Caki2 (cell line): ENCODE measurements at places on chromosomes 13 and 19. TPM values are rescaled to one million over a fixed set of nuclear protein-coding genes. Genes with fewer than 3 reads are reported as not detected.
A peak's percentile ranks its signal among the peaks of the same experiment; 100 is the strongest.

GRCh38 chr13:43364210-43365038 lies 341.0 kb downstream of the DNAJC15 start:
- DNase-seq = no peak

- DNase-seq = no peak
Measured at GRCh38 chr19:45498411-45499195, at the start of gene PPM1N. Gene PPM1N, plus strand, starts transcription at chr19:45498443. Its CDS starts 30 bp downstream, at chr19:45498473.

GRCh38 chr19:18292810-18293641 lies 11.6 kb upstream of the JUND start:
- peak; percentile 91 for DNase-seq

DNA sequence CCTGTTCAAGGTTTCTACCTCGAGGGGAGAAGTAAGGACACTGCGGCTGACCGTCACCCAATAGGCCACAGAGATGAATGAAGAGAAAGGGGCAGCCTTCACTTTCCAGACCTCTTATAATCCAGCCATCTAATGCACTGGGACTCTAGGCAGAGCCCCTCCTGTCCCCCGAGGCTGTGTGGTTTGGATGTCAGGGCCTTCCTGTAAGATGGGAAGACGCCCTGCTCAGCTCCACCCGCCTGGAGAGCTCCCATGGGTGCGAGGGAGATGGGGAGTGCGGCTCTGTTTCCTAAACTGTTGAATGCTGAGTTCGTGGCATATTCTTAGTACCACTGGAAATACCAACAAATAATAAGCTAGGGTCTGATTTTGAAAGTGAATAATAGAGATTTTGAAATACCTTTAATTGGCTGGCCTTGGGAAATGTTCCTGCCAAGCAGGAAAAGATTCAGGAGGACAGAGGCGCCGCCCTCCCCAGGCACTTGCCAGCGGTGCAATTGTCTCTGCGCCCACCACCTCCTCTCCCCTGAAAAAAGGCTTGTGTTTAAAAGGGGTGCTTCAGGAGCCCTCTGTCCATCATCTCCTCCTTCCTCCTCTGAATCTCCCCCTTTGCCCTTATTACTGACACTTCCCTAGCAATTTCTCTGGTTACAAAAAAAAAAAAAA lies 85.4 kb upstream of the GPR183 start:
- no peak for DNase-seq

- no peak for DNase-seq
Measured at GRCh38 chr13:105363261-105364190, 1171.9 kb downstream of the EFNB2 start.

- DNase-seq = no peak
Measured at GRCh38 chr13:77715233-77715891, 17.9 kb downstream of the SLAIN1 start.

DNA sequence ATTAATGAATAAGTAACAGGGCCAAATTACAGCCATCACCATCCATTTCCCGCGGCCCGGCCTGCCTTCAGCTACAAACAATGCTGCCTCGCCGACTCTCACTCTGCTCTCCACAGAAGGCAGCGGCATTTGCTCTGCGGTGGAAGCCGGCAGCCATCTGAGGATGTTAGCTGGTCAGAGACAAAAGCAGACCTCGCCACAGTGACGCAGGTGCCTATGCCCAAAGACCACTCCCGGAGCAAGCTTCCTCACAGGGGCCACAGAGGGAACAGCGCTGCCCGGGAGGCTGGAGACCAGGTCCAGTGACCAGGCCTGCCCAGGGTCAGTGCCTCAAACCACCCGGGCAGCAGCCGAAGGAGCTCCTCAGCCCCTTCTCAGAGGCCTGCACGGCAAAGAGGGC lies 16.4 kb downstream of the PEPD start:
- no peak for DNase-seq

GRCh38 chr19:5553892-5554291 lies 13.9 kb downstream of the TINCR start:
- no peak for DNase-seq

DNA sequence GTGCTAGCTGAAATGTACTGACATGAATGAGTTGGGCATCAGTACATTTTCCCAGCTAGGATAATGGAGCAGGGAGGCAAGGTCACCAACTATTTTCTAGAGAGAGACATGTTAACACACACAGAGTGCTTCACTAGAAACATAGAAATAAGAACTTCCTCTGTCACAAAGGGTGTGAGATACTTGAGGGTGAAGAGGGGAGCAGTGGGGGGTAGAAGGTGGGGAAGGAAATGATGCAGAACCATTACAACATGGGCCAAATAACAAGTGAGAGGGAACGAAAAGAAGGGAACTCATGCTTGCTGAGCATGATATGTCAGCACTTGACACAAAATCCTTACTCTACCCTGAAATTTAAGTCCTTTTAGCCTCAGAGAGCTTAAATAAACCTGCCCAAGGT lies 87.8 kb upstream of the RFC3 start:
- DNase-seq = no peak

The HSPB6 gene
- total RNA-seq = not detected in 2 replicates

The SHISA2 gene
- 127 and 148 TPM in 2 replicates for total RNA-seq

The OR10H1 gene
- total RNA-seq = not detected in 2 replicates

The CGB2 gene
- total RNA-seq = 3.7 TPM in 1 of 2 replicates, not detected in the other

The KLK14 gene
- total RNA-seq = not detected in 2 replicates
